Cortex of kidney (tissue), 1 donor: ENCODE measurements at places on chromosomes 13 and 19.

- no peak for DNase-seq
These were observed 1.2 kb downstream of the DAPK3 start for GRCh38 chr19:3969435-3970312.

- no peak for DNase-seq
These were observed 117.1 kb downstream of the TSHZ3 start for GRCh38 chr19:31232180-31232579.

GRCh38 chr19:30431591-30431990 lies 59.4 kb downstream of the ZNF536 start:
- DNase-seq: no peak

- no peak for DNase-seq
These were observed 18.6 kb downstream of the DEDD2 start for GRCh38 chr19:42198676-42199439.

DNA sequence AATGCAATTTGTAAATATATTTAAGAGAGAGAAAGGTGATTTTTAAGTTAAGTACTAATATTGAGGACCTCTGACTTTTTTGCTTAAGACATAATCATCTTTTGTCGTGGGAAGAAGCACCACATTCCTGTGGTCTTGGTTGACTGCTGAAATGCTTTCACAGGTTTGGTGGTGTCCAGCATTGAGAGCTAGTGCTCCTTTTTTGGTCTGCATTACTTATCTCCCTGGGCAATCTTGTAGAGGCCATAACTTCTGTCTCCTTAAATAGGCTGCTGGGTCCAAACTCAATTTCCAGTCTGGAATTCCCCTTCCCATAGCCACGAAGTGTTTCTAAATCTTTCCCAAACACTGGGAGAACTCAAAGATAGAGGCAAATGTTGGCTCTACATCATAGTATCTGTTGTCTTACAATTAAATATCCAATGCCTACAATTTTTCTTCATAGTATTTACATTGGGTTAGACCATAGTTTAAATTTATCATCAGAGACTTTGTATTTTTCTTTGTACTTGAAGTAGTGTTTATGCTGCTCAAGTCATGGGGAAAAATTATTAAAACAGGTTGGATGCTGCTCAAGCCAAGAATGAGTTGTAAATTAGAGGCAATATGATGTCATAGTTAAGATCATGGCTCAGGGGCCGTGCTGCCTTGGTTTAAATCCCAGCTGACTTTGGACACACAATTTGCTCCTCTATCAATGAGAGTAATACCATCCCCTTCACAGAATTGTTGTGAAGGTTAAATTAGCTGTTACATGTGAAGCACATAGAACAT lies 105.6 kb downstream of the POSTN start:
- no peak for DNase-seq
